ENCODE measurements at places on chromosomes 4 and X.

GRCh38 chr4:3781193-3781886 lies 15.2 kb downstream of the ADRA2C start:
- no peak for DNase-seq

DNA sequence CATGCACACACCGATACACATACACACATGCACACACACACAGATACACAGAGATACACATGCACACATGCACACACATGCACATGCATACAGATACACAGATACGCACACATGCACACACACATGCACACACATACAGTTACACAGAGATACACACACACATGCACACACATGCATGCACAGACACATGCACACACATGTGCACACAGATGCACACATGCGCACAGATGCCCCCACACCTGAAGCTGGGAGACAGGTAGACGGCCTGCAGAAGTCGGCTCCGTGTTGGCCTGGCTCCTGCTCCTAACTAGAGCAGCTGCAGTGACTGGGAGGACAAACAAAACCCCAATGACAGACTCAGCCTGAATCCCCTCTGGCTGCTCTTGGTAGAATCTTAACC lies 46.8 kb downstream of the PSAPL1 start:
- DNase-seq, result no peak

- DNase-seq, result peak; percentile 76
Observed at GRCh38 chr4:185682236-185682635, 129.8 kb downstream of the SORBS2 start.

GRCh38 chrX:24207826-24208225 lies 58.3 kb downstream of the ZFX start:
- no peak for DNase-seq

DNA sequence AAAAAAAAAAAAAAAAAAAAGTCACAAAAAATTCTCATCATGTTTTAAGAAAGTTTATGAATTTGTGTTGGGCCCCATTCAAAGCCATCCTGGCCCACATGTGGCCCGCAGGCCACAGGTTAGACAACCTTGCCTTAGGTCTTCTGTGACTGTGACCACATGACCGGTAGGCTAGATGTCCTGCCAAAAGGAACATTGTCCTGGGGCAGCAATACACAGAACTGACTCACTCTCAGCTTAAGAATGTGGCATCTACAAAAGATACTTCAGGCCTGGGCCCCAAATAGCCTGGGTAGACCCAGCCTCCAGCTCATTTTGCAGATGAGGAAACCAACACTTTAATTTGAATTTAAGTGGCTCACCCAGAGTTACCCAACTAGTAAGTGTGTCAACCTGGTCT lies 10.0 kb downstream of the AWAT2 start:
- no peak for DNase-seq

- no peak for DNase-seq
Observed at GRCh38 chr4:75685546-75686189, 12.5 kb upstream of the G3BP2 start.

DNA sequence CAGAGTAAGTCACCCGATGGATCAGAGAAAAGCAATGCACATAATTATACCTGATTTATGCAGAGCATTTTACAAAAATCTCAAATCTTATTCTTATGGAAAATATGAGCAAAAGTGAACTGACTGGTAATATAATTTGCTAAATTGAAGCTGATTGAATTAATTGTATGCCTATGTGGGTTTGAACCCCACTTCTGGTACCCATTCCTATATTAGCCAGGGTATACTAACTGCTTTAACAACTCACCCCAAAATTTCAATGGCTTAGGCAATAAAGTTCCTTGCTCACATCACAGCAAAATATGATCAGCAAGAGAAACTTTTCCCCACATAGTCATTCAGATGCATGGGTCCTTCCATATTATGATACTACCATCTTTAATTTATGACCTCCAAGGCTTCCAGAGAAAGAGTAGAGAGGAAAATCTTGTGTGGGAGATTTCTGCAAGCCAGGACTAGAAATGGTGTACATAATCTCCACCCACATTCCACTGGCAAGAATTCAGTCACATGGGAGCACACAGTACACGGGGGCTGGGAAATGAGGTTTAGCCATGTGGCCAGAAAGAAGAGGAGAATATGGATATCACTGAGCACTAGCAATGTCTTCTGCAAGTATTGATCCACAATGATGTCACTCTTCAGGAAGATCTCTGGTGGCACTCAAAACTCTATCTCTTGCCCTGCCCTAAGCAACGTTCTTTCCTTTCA lies 640.7 kb downstream of the BCOR start:
- peak; percentile 24 for DNase-seq

- DNase-seq, result peak; percentile 91
Observed at GRCh38 chr4:41142376-41143310, 71.7 kb downstream of the APBB2 start.

- DNase-seq, result peak; percentile 28
Observed at GRCh38 chrX:40931921-40932320, 153.3 kb upstream of the USP9X start.

- no peak for DNase-seq
Observed at GRCh38 chr4:137934911-137935310, 307.2 kb downstream of the SLC7A11 start.

- no peak for DNase-seq
Observed at GRCh38 chr4:15771216-15772058, 6.7 kb upstream of the CD38 start.

GRCh38 chrX:12949205-12949926 lies 25.5 kb upstream of the TMSB4X start:
- DNase-seq, result peak; percentile 46

DNA sequence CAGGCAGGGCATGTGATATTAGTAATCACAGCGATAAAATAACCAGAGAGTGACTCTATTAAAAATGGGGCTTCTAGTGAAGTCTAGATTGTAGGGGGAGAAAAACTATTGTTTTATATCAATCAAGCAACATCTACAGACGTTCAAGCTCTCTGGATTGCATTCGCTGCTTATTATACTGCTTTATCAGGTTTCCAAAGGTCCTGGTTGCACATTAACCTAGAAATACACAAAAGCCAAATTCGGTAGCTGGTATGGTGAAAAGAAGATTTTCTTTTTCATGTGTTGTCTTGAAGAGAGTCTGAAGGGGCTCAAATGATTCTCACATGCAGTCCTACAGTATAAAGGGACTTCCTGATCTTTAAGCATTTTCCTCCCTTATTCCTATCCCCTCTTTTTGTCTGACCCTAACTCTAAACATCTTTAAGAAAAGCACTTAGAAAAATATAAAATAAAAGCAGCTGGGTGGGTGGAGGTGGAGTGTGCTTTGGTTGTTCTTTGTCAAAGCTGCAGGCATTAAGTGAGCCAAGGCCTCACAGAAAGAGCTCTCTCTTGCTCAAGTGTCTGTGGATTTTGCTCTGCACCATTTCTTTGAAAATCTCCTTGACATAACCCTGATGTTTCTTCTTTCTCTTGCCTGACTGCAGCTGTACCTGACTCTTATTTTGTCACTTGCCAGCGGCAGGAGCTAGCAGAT lies 46.1 kb downstream of the MID1IP1 start:
- DNase-seq, result no peak

DNA sequence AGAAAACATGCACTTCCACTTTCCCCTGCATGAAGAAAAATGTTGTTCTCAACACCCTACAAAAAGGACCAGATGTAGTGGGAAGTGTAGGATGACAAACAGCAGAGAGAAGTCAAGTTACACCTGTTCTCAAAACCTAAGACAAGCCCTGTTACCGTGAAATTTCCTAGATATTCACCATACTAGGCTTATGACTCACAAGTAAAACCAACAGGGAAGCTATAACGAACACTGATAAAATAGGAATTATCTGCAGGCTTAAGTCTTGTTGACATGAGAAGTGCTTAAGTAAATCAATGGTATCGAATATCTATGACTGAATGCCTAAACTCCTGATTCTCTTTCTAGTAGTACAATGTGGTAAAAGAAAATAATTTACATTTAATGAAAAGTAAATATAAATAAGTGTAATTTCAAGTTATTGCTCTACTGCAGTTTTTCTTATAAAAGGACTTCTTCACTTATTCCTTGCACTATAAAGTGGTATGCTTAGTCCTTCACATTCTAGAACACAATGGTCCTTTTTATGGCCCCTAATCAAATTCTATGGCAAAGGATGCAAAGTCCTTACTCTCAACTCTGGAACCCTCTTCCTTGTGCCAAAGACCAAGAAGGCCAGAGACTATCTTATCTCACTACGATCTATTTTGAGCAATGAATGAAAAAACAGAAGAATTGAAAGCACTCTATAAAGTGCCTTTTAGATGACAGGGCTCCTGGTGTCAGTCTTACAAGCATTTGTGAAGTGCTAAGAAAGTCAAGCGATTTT lies 19.6 kb downstream of the AP1S2 start:
- no peak for DNase-seq

DNA sequence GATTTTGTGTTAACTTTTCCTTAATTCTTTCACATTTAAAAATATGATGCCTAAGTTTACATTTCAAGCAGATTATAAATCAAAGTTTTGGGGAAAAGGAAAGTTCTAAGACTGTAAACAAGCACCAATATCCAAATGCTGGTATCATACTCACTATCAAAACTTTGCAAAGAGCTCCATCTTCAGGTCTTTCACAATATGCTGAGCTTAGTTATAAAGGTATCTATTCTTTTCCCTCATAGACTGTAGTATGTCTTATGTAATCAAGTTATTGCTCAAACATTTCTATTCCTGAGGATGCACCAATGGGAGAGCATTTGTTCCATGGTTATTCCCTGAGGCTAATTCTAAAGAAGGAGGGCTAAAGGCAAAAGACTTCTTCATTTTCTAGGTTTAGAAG lies 207.9 kb upstream of the FAM241A start:
- peak; percentile 20 for DNase-seq

- DNase-seq, result peak; percentile 52
Observed at GRCh38 chr4:118774989-118775388, 60.9 kb downstream of the SEC24D start.

DNA sequence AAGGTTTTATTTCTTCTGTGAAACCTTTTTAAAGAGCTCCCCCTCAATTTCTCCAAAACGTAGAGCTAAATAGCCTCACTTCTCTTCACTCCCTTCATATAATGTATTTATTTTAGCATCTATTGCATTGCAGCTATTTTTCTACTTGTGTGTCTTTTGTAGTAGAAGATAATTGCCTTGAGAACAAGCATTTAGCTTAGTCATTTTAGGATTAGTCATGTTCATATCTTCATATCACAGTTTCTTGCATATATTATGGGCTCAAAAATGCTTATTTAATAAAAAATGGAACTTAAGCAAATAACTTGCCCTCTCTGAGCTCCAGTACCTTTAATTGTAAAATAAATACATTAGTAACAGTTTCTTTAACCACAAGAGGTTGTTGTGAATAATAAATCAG lies 72.1 kb upstream of the SPANXC start:
- no peak for DNase-seq

GRCh38 chrX:150316564-150316963 lies 46.6 kb upstream of the MAMLD1 start:
- DNase-seq, result no peak

- no peak for DNase-seq
Observed at GRCh38 chr4:90130076-90130475, 2.9 kb downstream of the CCSER1 start.

- no peak for DNase-seq
Observed at GRCh38 chr4:30413915-30414314, 306.3 kb upstream of the PCDH7 start.

DNA sequence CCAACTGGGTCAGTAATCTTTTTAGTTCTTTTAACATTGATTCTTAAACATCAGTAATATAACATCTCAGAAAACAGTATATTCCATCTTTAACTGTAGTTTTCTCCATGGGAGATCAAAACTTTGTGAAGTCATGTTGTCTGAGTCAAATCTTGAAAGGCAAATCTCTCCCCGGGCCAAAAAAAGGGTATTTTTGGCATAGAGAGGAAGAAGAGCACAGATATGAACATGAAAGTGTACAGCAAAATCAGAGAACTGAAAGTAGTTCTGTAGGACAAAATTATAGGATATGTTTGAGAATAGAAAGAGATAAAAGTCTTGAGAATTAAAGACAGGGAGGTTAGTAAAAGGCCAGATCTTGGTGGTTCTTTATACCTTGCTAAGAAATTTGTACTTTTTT lies 176.4 kb upstream of the GYPA start:
- no peak for DNase-seq

DNA sequence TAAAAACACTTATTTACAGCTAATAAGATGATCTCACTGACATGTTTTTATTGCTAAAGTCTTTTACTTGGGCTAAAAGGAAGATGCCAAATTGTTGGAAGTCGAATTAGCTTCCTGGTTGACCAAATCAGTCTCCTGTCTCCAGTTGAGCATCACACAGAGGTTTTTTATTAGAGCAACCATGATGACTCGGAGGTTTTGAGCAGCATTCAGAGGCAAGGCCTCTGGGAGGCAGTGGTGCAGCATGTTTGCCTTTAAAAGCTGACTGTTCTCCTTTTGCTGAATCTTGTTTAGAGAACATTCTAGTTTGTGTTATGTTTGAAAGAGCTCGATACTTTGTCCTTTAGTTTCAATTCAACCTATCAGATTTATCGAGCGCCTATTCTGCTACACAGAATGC lies 2.1 kb downstream of the UCHL1 start:
- peak; percentile 79 for DNase-seq

DNA sequence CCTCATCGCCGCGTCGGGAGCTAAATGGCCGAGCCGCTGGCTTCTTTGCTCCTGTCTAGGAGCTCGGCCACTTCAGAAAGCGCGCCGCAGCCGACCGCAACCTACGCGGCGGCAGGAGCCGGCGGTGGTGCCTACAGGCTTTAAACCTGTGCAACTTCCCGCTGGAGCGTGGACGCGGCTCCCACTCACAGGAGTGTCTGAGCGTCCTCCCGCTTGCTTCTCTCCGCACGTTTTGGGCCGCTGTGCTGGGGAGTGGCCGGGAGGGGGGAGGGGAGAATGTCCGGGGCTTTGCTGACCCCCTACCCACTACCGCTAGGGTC lies 1.0 kb downstream of the NHSL2 start:
- peak; percentile 33 for DNase-seq

GRCh38 chr4:64503416-64503815 lies 94.2 kb upstream of the TECRL start:
- no peak for DNase-seq

- peak; percentile 55 for DNase-seq
Observed at GRCh38 chrX:14508025-14508690, 21.2 kb upstream of the GLRA2 start.

DNA sequence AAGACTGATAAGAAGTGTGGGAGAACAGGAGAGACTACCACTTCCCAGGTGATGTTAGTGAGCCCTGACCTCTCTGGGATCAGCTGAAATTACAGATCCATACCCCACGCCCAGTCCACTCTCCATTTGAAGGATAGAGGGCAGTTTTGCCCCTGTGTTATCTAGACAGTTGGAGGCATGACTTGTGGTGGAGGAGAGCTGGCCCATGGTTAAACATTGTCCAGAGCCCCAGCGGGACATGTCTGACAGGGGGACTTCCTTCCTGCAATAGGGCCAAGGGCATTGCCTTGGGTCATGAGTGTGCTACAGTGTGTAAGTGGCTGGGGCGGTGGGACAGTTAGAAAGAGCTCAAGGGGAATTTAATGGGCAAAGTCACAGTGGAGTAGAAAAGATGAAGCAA lies 181.1 kb downstream of the MID1IP1 start:
- DNase-seq, result no peak

- DNase-seq, result no peak
Observed at GRCh38 chrX:115068896-115069295, 51.5 kb upstream of the IL13RA2 start.

Data from astrocyte of the hippocampus (primary cell).